ENCODE measurements at places on chromosomes 12 and 14.

- DNase-seq, result no peak
These were observed 3.1 kb downstream of the AVIL start for GRCh38 chr12:57815177-57816000.

DNA sequence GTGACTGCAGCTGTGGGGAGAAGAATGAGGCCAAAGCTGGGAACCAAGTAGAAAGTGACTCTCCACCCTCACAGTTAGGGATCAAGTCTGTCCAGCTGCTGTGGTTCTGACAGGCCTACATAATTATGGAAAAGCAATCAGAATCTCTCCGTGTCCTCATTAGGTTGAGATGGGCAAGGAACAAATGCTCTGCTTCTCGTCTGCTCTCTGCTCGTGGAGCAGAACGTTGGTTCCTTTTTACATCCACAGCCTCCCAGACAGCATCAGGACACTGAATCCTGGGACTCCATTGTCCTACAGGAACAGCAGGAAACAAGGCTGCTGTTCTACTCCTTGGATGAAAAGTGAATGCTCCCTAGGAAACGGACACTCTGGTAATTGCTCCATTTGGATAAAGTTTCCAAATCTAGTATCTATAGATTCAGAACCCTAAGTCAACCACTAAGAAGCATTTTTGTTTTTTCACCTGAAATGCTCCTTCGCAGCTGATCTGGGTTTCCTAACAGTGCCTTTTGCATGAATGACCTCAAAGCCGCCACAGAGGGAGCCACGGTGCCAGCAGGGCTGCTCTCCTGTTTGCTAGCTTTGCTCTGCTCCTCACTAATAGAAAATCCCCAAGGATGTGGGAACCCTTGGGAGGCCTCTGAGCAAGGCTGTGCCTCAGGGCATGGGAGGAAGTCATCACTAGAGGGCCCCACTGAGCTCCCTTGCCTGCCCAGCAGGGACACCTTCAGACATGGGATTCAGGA lies 102.0 kb downstream of the EGLN3 start:
- DNase-seq, result peak; percentile 62

DNA sequence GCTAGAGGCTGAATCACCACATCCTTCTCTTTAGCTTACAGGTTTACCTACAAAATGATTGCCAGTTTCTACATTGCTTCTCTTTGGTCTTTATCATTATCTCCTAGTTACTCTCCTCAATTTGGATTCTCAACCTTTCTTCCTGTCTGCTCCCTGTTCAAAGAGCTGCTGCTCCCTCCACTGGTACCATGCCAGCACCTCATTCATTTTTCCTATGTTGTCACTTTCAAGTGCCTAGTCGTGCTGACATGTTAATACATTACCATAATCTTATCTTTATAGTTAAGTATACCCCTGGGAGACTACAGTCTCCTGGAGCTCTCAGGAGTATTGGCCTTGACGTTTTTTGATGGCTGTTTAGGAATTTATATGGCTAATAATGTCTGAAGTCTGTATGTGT lies 14.2 kb downstream of the FRS2 start:
- DNase-seq, result no peak

- peak; percentile 45 for DNase-seq
These were observed 1346.4 kb upstream of the SEL1L start for GRCh38 chr14:82879949-82880535.

DNA sequence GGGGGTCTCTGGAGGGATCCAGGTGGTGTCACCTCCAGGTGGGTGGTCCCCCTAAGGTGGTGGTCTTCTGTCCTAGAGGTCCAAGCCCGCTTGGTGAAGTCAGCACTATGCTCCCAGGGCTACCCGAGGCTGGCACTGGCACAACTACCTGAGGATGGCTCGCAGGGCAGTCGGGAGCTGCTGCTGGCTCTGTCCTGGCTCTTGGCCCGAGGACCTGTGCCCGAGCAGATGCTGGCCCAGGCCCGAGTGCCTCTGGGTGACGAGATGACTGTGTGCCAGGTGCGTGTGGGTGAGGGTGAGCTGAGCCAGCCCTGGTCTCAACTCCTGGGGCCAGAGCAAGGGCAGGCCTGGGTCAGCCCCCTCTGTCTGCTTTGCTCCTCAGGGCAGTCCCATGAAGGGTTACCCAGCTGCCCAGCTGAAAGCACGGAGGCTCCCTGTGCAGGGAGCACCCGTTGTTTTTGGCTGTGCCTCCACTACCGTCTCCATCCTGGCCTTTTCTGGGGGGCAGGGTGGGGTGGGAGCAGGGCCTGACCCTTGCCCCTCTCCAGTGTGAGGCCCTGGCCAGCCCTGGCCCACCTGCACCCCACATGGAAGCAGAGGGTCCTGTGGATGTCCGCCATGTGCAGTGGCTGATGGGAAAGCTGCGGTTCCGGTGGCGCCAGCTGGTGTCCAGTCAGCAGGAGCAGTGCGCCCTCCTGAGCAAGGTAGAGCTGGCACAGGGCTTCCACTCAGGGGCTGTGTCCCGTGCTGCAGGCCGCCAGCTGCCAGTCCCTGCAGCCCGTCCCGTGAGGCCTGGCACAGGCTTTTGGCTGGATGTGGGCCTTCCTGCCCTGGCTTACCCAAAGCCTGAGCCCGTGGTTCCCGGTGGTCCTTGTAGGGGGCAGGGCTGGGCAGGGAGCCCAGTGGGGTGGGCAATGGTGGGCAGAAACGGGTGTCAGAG lies 1.3 kb downstream of the TEDC1 start:
- DNase-seq, result no peak
